ENCODE measurements at places on chromosomes 12 and 14.

DNA sequence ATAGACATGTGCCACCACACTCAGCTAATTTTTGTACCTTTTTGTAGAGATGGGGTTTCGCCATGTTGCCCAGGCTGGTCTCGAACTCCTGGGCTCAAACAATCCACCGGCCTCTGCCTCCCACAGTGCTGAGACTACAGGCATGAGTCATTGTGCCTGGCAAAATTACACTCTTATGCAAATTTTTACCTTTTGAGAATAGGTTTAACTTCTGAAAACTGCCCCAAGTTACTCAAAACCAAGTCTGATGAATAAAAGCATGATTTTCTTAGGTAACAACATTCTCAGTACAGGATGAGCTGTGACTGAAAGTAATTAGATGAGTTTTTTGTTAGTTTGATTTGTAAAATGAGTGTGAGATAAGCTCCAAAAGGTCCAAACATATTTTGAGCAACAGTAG lies 166.0 kb downstream of the RPS29 start:
- DNase-seq = no peak

DNA sequence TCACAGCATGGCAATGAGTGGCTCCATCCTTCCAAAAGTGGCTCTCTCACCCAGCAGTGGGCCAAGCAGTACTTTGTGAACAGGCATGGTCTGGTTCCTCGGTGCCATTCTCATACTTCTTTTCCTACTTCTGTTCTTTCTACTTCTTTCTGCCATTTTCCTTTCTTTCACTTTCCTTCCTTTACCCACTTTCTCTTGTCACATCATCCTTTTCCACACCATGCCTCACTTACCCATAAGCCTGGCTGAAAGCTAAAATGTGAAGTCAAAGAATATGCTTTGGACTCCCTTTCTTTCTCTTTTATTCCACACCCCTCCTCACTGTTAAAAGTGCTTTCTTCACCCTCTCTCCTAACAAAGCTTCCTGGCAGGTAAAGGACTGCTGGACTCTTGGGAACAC lies 57.0 kb downstream of the PTHLH start:
- DNase-seq = no peak

- DNase-seq = peak; percentile 69
Measured at GRCh38 chr12:95582230-95583058, 31.2 kb upstream of the USP44 start.

DNA sequence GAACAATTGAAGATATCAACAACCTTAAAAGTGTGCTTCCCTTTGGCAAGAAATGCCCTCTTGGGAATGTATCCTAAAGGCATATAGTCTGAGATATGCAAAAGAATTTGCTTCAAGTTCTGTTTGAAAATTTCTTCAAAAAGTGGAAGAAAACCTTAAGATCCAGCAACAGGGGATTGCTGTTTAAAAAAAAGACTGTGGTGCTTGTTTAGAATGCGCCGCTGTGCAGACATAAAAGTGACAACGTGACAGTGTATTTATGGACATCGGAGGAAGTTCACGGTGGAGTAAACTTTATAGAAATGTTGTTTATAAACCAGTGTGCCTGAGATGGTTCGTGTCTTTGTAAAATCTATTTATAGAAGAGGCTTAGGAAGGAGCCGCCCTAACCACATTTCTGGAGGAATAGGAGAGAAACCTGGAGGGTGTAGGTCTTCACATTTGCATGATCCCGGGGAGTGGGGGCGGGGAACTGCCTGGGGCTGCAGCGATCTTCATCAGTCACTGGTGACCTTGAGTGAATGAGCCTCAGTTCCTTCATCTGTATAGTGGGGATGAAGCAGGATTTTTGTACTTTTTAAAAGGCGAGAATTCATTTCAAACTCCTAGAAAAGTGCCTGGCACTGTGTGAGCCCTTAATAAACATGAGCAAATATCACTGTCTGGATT lies 27.5 kb downstream of the ADGRD1 start:
- DNase-seq = no peak

GRCh38 chr14:52254086-52254485 lies 13.4 kb upstream of the PTGDR start:
- no peak for DNase-seq

DNA sequence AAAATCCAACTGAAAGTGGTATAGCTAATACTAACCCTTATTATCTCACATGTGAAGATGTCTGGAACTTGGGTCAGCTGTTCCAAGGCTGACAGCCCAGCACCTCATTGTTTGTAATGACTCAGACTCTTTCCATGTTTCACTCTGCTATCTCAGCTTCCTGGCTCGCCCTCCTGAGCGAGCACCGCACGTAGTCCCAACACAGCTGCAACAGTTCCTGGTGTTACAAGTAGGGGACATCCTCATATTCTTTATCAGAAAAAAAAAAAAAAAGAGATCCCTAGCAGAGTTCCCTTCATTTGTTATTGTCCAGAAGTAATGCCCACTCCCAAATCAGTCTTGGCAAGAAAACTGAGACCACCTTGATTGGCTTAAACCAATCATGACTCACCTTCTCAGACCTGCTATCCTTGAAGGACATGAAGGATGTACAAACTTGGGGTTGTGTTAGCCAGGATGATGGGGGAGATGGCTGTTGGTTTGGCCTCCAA lies 92.5 kb downstream of the ADCK1 start:
- no peak for DNase-seq

- no peak for DNase-seq
Measured at GRCh38 chr14:104650981-104651875, 38.2 kb upstream of the INF2 start.
